ENCODE measurements at places on chromosomes 1 and 21.

DNA sequence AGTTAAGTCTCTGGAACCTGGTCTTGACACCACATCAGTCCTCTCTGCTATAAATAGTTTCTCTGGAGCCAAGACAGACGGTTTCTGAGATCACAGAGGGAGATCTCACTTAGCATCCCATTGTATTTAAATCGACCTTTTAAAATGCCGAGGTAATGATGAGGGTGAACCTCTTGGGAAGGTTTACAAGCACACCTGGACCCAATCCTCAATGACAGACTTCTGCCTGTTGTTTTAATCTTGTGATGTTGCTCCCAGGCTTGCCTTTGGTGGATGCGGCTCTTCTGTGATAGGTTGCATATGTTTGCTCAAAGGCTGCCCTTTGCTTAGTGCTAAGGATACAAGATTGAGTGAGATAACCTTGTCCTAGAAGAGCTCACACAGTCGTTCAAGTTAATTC lies 104.6 kb upstream of the L1TD1 start:
- no peak for DNase-seq

- no peak for DNase-seq
Observed at GRCh38 chr1:58975888-58976287, 192.0 kb upstream of the JUN start.

DNA sequence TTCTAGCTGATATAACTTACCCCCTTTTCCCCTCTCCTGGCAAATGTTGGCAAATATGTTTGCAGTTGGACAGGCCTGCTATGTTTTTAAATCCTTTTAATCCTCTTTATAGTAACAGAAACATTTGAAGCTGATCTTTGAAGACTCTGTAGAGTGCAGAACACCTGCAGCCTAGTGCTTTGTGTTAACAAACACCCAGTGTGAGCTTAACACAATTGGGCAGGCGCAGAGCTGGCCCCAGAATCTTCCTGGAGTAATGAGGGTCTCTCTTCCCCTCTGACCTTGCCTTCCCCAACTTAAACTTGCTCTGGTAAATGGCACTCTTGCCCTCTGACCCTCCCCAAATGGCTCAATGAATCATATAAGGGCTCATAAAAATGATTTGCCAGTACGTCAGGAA lies 247.9 kb upstream of the LYPLAL1 start:
- DNase-seq: no peak

DNA sequence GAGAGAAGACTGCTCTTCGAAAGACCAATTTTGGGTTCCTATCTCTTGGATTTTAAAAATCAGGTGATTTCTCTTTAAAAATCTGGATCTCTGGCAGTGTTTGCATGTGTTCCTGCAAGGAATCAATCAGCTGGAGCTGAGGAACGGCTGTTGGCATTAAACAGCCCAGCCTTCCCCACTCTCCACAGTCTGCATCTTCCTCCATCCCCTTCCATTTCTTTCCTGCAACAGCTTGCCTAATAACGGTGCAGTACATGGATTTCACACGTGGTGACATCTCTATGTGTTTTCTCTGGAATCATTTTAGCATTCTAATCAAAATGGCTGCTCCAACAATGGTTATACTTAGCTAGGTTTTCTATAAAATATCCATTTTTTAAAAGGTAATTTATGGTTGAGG lies 20.0 kb downstream of the RIPPLY3 start:
- no peak for DNase-seq

- DNase-seq: no peak
Observed at GRCh38 chr1:150409504-150410362, 45.8 kb downstream of the RPRD2 start.

- DNase-seq: no peak
Observed at GRCh38 chr21:34974162-34974981, 74.7 kb downstream of the RUNX1 start.

DNA sequence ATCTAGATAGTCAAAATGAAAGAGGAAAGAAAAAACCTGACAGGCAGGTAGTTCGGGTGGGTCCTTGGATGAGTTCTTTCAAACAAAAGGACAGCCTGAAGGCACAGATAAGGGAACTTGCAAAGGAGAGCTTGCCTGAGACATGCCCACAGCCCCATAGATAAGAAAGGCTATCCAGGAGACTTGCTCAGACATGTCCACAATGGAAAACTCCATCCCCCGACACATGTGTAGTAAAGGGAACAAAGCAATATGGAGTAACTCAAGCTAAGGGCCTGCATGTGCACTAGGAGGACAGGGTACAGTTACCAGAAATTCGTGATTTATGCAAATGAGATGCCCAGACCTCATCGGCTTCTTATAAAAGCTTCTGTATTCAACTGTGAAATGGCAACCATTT lies 281.5 kb downstream of the NEGR1 start:
- DNase-seq: no peak

DNA sequence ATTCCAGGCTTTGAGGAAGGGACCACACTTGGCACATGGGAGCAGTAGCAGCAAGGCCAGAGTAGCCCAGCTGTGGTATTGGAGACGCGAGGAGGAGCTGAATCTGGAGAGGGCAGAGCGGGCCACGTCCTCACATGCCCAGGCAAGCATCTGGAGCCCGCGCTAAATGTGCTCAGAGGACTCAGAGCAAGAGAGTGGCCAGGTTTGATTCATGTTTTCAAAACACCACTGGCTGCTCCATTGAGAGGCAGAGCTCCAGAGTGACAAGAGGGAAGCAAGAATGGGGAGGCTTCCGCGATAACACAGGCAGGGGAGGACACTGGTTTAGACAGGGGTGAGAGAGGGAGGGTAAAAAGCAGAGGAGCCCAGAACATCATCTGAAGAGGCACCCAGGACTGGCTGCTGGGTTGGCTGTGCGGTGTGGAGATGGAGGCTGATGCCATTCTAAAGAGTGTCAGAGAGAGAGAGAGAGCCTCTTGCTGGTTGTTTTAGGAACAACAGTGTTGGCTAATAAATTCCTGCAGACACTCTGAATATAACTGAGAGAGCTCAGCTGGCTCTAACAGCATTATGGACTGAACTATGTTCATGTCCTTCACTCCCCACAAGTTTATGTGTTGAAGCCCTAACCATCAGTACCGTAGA lies 32.3 kb downstream of the RCAN1 start:
- no peak for DNase-seq

DNA sequence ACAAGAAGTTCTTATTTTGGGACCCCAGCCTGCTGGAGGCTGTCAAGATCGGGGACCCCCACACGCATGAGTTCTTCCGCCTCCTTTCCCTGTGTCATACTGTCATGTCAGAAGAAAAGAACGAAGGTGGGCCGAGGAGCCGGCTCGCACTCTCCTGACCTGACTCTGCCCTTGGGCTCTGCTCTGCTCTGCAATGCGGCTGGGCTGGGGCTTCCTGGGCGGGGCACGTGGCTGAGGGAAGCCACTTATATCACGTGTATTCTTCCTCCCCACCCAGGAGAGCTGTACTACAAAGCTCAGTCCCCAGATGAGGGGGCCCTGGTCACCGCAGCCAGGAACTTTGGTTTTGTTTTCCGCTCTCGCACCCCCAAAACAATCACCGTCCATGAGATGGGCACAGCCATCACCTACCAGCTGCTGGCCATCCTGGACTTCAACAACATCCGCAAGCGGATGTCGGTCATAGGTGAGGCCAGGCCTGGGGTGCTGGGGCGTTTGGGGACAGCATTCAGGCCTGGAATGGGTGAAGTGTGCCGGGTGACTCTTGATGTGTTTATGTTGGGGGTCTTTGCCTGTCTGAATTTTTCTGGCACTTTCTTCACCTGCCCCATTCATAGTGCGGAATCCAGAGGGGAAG lies 17.6 kb downstream of the ATP8B2 start:
- DNase-seq: no peak

- DNase-seq: no peak
Observed at GRCh38 chr1:94362466-94363058, 55.6 kb upstream of the ABCD3 start.

- DNase-seq: no peak
Observed at GRCh38 chr1:97538113-97538512, 382.7 kb downstream of the DPYD start.

All from D721Med (cell line).